Stimulated activated CD8-positive, alpha-beta memory T cell treated with anti-CD3 and anti-CD28 coated beads, Interleukin-4, amount 100 ng/mL, for 4 hours (primary cell): ENCODE measurements at places on chromosomes 11 and 22.

DNA sequence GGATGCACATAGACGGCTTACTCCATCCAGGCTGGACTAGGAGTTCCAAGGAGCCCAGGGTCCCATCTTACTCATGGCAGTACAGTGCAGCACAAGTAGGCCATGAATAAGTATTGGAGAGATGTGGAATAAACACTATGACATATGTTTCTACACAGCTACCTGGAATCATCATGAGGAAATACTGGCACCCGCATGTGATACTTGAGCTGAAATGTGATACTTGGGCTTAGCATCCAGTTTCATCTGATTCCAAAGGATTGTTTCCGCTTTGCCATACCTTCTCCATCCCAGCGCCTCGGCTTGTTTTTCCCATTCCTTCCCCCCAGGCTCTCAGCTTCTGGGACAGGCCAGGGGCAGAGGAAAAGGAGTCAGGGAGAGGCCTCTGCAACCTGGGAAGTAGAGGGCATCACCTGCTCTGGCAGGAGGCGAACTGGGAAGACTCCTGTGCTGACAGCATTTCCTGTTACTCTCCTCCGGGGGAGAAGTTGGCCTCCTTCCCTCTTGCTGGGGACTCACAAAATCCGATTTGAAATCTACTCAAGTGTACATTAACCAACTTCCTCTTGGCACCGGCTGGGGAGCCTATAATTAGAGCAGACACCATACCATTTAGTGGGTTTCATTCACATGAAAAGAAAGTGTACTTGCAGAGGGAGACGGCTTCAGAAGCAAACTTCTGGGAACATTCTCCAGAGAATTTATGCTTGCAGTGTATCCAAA lies 187.8 kb downstream of the MIAT start:
- DNase-seq = no peak

DNA sequence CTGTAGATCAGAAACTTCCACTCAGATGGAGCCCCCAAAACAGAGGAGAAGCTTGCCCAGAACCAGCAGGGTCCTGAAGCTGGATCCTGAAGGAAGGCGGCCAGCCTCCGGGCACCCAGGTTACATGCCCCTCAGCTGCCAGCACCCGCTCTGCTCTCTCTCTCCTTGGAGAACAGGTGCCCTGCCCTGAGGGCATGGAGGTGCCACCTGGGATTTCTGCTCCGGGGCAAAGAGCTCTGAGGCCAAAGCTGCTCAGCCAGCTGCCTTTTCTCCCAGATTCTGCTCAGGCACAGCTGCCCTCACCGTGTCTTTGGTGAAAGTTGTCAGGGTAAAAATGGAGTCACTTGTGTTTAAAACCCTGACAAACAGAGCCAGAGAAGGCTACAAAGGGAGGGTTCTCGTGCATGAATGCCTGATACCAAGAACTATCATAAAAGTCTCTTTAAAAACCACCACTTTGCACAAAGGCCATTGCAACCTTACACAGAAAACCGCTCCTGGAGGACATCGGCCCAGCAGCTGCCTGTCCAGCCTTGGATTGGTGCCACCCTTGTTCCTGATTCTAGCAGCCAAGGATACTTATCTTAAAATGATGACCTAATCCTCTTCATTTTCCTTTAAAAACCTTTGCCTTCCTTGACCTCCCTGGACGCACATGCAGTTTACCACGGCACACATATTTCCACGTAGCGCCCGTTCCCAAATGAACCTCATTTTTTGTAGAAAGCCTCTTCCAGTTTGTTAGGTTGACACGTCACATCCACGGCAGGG lies 140.0 kb downstream of the CACNA1I start:
- DNase-seq = no peak

DNA sequence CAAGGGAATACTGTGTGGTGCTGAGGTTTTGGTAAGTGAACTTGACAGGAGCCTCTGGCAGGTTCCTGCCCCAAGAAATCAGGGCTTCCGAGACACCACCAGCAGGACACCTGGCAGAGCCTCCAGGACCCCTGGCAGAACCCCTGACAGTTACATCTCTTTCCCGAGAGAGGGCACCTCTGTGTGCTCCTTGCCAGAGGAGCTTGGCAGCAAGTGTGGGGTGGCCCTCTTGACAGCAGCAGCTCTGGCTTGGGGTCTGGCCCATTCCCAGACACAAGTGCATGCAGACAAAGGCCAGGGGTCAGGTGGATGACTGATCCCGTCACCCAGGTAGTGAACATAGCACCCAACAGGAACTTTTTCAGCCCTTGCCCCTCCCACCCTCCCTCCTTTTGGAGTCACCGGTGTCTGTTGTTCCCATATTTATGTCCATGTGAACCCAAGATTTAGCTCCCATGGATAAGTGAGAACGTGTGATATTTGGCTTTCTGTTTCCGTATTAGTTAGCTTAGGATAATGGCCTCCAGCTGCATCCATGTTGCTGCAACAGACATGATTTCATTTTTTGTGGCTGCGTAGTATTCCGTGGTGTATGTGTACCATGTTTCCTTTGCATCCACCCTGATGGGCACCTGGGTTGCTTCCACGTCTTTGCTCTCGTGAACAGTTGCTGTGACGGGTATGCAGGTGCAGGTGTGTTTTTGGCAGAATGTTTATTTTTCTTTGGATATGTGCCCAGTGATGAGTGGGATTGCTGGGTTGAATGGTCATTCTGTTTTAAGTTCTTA lies 21.2 kb upstream of the OSBPL5 start:
- no peak for DNase-seq

GRCh38 chr11:34836958-34837856 lies 79.0 kb downstream of the APIP start:
- DNase-seq = no peak

DNA sequence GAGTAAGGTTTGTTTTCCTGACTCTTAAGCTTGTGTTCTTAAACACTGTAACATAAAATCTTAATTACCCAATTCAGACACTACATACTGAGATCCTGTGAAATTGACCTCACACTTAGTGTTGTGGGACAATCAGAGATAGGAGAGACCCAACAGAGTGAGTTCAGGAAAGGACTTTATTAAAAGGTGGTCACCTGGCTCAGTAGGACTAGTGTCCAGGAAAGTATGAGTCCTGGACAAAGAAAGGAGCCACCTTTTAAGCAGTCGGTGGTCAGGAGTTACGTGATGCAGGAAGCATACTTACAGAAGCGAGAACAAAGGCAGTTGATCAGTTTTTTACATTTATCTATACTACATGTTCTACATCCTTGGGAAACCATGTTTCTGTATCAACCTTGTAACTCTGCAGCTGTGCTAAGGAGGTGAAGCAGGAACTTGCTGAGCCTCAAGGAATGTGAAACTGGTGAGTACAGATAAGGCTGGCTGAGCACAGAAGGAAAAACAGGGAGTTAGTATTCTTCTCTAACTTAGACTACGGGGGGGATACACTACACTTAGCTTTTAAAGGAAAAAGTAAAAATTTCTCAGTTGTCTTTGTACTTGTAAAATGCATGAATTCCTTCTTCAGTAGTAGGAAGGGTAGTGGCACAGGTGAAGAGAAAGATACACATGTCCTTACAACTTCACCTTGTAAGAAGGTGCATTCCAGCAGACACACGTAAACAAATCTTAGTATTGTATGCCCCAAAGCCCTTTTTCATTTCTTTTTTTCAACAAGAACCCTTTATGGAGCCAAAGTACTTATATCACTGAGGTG lies 15.1 kb downstream of the OR51E1 start:
- DNase-seq = no peak

DNA sequence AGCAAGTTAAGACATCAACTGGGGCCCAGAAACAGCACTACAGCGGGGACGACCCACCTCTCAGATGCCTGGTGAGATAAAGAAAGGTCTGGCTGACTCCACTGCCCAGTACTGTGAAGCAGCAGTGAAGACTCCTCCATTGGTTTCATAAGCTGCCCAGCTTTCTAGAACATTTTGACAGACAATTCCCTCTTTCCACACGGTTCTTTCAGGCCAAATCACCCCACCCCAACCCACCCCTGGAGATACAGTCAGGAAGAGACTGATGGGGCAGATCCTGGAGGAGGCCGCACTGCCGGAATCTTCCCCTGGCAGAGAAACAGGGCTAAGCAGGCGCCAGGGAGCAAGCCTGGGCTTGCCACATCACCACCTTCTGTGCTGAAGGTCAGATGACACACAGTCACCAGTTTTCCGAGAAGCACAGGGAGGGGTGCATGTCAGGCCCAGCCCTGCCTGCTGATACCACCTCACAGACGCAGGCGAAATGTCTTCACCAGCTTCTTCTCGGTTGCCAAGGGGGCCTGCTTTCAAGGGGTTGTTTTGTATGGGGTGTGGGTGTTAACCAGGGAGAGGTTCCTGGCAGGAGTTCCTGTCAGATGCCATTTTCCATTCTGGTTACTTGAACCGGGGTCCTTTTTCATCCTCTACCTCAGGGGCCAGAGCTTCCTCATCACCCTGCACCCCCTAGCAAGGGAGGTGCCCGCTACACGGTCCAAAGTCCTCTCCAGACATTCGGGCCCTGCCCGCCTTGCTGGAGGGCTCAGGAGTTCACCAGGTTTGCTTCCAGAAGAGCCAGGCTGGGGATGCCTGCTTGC lies 1.4 kb upstream of the NEAT1 start:
- peak; percentile 75 for DNase-seq

- no peak for DNase-seq
These were observed 417 bp upstream of the PHETA2 start for GRCh38 chr22:42073621-42074041.

- no peak for DNase-seq
These were observed 20.9 kb downstream of the OOSP3 start for GRCh38 chr11:59899532-59899931.

DNA sequence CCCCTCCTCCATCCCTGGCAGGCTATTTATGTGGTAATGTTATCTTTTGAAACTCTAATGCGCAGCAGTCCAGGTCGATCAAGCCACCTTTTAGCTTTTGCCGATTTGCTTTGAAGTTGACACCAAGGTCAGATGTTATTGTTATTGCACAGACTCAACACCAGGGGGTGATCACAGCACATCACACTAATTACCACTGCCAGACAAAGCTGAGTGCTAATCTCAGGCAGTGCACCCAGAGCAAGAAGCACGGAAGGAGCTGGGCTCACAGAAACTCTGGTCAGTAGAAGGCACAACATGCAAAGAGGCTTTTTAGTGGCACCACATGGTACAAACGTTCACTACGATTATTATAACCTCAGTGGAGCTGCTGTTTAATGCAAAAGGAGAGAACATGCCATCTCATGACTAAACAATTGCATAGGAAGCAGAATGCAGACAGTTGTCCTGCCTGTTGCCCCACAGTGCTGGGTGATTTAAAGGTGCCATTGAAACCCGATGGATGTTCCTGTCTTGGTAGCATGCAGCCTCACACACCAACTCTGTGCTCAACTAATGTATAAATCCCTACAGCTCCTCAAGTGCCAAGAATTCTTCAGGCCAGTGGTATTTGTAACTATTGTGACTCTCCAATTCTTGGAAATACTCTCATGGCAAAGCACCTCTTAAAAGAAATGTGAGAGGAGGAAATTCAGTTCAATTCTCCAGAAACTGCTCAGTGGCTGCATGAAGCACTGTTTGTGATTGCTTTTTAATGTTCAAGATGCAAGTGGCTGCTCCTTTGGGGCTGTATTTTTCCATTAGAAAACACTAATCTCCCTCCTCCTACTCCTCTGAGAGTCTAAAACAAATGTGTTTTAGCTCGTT lies 353.9 kb upstream of the DDI1 start:
- DNase-seq = no peak

DNA sequence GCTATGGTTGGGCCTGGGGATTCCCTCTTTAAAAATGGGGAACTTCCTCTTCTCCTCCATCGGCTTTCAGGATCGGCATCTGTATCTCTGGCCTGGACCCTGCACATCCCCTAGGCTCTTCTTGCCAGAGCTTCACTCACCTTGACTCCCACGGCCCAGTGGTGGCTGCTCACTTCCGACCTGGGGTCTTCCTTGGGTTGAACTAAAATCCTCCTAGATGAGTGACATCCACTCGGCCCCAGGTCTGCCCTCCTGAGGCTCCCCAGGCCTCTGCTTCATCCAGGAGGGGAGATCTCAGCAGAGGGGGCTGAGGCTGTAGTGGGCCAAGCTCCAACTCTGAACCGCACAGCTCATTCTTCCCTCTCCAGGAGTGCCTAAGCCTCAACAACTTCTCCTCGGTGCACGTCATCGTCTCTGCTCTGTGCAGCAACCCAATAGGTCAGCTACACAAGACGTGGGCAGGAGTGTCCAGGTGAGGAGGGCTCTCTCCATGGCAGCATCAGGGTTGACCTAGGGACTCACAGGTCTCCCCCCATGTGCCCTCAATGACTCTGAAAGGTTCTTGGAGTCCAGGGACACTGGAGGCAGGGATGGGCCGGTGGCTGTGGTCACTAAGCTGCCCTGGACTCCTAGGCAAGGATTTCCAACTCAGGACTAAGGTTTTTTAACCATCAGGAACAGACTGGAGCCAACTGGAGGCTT lies 3.3 kb downstream of the RGL4 start:
- no peak for DNase-seq

DNA sequence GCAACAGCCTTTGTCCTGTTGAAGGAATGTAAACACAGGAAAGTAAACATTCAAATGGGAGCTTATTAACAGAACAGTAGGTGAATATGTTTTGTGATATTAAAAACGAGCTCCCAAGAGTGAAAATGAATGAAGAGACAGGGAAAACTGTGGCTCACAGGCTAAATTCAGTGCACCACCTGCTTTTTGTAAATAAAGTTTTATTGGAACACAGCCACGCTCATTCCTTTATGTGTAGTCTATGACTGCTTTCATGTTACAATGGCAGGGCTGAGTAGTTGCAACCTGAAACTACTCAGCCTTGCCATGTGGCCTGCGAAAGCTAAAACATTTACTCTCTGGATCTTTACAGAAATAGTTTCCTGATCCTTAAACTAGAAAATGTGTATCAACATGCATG lies 136.9 kb downstream of the MYO18B start:
- no peak for DNase-seq

DNA sequence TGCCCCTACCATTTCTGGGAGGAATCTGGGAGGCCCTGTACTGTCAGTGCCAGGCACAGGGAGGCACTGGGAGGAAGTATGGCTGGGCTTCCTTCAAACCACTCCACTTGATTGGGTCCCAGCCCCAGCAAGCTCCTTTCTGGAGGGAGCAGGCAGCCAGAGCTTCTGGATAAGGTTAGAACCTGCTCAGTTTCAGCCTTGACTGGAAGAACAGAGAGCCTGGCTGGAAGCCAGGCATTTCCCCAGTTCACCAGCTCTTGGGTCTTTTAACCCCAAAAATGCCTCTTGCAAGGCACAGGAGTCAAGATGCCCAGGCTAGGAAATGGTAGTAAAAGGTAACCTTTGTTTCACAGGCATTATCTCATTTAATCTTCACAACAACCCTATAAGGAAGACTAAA lies 9.0 kb upstream of the KCTD14 start:
- DNase-seq = no peak

- DNase-seq = no peak
These were observed 25.6 kb downstream of the OR5A2 start for GRCh38 chr11:59400461-59401261.

- DNase-seq = no peak
These were observed 20.3 kb upstream of the ME3 start for GRCh38 chr11:86692746-86693145.

- DNase-seq = no peak
These were observed 12.5 kb downstream of the CDPF1 start for GRCh38 chr22:46237453-46238124.
